ENCODE measurements at places on chromosomes 12 and 14.

DNA sequence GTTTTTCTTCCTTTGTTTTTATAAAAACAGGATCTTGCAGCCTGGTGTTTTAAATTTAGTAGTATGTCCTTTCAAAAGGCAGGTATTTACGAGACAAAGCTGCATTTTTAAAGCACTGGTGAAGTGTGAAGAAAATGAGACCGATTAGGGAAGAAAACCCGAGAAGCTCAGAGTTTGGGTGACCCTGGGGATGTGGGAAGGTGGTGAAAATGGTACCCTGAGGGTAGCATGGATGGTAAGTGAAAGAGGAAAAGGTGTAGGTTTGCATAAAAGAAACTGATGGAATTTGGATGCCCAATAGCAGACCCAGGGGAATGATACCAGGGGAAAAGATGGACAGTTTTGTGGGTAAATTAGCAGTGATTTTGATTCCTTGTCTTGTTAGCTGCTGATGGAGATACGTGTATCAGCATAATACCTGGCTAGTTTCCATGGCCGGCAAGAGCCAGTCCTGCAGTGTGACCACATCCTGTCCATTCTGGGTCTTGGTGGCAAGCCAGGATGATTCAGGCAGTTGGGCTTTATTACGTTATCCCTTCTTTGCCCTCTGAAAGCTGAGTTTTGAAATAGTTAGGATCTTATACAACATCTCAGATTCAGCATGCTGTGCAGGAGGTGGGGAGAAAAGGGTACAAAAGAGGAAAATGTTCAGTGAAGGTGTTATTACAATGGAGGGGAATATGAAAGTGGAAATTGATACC is 8.9 kb downstream of the BICD1 start:
- DNase-seq = no peak

DNA sequence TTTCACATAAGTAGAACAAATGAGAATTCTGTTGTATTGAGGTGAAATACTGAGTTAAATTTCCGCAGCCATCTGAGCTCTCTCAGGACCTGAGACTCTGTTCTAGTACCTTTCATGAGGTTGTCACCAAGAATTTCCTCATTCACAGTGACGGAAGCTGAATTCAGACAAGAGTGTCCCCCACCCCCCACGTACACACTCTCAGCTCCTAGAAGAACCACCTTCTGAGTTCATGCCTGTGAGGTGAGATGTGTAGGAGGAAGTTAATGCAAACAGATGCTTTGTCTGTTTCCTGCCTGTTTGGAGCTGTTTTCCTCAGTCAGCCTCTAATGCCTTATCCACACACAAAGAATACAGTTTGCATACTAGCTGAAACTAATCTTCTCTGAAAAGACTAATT is 18.2 kb downstream of the BICDL1 start:
- no peak for DNase-seq

- DNase-seq = no peak
Measured at GRCh38 chr12:119512772-119513497, 80.6 kb upstream of the TMEM233 start.

DNA sequence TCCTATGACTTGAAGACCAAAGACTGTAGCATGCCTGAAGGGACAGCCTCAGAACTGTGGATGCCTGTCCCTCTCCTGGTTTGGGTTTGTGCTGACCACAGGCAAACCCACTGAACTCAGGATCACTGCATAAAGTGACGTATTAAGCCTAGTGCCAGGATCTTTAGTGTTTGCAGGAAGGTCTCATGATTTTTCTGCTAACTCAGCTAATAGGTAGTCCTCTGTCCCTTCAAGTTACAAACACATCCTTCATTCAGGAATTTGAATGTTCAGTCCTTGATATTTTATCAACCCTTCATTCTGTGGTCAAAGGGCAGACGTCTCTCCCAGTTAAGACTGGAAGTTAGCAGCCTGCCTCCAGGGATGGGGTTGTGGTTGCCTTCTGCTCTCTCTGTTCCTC is 10.3 kb upstream of the OAS3 start:
- no peak for DNase-seq

DNA sequence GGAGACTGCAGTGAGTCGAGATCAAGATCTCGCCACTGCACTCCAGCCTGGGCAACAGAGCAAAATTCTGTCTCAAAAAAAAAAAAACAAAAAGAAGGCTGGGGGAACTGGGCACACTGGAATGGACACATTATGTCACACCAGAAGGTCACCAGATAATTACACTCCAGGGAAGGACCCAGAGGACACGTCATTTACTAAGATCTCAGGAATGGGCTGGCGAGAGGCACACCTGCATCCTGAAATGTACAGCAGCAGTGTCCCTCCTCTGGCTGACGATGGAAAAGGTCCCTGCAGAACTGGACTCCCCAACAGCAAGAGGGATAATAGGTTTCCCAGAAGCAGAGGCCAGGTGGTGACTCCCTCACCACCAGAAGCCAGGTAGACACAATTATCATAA is 243.5 kb downstream of the BCL11B start:
- no peak for DNase-seq

DNA sequence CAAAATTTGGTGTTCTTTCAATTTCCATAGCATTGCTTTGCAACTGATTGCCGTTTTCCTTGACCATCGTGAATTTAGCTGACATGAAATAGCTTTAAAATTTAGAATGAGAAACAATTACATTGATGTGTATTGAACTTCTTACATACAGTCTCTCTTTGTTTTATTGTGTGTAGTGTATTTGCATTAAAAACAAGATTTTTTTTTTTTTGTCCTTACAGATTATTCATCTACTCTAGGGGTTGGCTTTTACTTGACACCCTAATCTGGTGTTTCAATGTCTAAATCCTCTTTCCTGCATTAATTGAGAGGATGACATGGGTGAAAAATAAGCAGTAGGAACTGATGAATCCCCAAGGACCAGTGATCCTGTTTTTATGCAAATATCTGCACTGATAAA is 20.6 kb downstream of the LIN52 start:
- DNase-seq = no peak

DNA sequence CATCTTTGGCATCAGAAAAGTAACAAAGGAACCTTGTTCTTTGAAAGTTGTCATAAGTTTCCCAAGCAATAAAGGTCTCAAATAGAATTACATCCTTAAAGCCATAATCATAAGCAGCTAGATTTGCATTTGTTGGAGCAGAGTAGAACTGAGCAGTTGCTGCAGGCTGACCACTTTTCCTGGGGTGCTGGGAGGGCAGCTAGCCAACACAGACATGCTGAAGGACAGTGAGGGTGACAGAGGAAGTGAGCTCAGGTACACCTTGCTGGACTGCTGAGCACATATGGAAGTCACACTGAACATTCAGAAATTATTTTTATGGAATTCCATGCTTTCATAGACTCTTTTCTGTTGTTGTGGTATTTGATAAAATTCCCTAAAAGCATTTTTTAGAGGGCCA is 66.2 kb downstream of the MARK3 start:
- DNase-seq = no peak
